ENCODE measurements at places on chromosomes 3 and 15.

DNA sequence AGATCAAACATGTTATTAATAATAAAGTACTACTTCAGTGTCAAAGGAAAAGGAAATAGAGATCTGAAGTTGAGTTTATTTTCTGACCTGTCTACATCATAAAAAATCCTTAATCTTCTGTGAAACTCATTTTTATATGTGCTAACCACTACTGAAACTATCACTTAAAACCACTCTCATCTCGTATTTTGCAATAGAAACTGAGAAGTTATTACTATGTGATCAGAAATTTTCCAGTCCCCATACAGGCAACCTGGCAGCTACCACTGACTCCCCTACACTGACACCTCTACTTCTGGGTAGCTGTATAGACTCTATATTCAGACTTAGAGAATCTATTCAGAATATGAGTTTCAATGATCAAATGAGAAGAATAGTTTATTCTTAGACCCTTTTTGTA, 8.3 kb downstream of the HDGFL3 start:
- no peak for DNase-seq

DNA sequence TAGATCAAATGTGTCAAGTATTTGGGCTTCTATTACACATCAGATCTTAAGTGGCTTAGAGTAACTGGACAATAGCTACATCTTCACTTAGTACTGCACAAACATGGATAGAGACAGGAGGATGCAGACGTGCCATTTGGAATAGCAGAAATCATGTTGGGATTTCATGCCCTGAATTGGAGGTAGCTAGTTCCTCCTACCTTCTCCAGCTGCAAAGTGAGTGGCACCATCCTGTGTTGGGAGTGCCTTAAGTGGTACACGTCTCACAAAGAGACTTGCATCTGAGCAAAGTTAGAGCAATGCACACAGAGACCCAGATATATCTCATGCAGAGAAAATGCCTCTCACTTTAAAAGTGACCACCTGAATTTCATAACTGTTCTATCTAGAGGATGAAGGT, 136.5 kb downstream of the SSR3 start:
- DNase-seq = no peak

DNA sequence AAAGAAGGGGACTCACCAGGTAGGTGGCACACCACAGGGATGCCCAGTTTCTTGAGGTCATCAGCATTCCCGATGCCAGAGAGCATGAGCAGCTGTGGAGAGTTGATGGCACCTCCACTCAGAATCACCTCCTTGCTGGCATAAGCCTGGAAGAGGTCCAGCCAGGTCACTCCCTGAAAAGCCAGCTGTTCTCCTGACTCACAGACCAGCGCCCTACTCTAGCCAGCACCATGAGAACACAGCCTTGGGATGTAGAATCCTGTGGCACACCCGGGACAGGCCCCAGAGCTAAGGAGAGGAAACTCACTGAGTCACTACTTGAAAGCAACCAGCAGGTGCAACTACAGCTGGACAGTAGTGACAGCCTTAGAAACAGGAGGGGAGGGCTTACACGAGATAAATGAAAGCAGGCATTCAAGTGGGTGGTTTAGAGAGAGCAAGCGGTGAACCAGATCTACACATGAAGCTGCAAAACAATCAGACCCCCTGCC, 24.5 kb downstream of the CHDH start:
- DNase-seq = peak; percentile 64

DNA sequence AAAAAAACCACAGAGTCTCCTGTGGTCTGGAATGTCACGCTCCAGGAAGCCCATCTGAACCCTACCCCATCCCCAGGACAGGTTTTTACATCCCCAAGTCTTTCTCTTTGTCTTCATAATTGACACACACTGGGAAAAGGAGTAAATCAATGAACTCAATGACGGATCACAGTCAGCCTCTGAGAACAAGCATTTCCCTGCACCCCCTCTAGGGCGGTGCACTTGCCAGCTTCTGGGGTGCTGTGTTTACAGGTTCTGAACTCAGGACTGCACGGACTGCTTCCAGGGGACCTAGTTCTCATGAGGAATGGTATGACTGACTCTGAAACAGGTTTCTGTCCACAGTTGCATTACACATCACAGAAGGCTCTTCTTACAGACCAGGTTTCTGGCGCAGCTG, 81.1 kb downstream of the NUP210 start:
- no peak for DNase-seq

DNA sequence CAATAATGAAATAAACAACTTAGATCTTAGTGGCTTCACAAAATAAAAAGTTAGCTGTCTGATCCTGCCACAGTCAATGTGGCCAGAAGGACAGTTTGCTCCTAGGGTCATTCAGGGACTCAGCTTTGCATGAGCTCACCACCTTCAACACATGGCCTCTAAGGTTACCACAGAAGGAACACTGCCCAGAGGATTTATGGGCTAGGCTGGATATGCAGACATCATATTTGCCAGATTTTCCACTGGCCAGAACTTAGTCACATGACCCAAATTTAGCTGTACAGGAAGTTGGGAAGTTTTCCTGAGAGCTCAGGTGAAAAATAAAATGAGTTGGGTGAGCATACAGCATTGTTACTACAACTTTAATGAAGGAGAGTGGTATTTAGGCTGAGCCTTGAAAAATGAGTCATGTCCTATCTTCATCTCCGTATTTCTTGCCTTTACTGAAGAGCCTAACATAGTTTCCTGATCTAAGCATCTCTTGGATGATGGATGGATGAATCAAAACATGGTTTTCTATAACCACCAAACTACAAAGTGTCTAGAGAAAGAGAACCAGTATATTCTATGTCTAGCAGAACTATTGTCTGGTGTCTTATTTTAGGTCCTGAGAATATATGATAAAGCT, 54.9 kb upstream of the TMEM108 start:
- DNase-seq = no peak

DNA sequence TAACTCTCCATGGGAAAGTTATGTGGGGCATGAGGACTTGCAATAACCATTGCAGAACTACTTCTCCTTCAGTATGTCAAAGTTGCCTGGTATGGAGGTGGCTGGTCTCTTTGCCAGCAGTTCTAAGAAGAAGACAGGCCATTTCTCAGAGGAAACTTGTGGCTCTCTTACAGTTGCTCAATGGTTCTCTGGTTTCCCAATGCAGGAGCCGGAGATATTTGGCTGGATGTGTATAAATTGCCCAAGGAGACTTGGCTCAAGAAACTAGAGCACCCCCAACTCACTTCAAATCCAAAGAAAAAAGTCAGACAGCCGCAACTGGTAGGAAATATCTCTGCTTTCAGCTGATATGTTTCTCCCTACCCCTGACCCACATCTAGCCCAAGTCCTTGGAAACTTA, 24.2 kb downstream of the WDR93 start:
- DNase-seq = no peak

DNA sequence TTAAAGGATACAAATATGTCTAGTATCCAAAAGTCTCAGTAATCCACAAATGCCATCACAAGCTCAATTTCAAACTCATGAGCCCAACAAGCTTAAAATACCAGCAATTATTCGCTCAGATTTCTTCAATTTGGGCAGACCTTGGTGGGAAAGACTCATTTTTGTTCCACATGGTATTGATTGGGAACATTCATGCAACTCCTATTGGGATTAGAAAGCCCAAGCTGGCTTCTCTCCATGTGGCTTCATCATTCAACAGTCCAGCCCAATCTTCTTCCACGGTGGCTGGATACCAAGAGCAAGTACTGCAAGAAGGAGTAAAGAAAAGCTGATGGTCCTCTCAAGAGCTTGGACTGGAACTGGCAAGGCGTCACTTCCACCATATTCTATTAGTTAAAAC, 66.3 kb downstream of the STRIT1 start:
- no peak for DNase-seq

DNA sequence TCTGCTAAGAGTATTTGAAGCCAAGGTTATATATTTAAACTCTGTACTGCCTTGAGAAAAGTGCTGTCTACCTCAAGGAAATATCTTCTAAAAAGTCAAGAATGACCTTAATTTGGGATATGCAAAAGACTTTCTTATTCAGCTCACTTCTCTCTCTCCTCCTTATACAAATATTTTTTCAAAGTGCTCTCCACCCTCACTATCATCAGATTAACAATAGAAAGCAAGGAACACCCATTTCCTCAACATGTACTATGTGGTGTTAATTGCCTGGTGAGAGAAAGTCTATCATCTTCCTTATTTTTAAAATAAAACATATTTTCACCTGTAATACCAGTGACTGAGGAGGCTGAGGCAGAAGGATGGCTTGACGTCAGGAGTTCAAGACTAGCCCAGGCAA, 44.4 kb upstream of the RSL24D1 start:
- no peak for DNase-seq

DNA sequence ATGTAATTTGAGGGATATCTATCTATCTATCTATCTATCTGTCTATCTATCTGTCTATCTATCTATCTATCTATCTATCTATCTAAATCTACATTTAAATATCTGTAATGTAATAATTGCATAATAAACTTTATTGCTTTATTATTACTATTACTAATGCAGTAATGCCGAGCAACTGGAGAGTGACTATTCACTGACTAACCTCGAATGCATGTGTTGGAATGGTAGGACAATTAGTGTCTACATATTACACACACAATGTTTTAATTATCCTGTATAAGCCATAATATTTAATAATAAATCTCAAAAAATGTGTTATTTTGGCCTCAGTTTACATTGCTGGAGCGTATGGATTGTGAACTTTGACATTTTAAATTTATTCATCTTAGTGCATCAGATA, 25.2 kb upstream of the CNTN3 start:
- no peak for DNase-seq

DNA sequence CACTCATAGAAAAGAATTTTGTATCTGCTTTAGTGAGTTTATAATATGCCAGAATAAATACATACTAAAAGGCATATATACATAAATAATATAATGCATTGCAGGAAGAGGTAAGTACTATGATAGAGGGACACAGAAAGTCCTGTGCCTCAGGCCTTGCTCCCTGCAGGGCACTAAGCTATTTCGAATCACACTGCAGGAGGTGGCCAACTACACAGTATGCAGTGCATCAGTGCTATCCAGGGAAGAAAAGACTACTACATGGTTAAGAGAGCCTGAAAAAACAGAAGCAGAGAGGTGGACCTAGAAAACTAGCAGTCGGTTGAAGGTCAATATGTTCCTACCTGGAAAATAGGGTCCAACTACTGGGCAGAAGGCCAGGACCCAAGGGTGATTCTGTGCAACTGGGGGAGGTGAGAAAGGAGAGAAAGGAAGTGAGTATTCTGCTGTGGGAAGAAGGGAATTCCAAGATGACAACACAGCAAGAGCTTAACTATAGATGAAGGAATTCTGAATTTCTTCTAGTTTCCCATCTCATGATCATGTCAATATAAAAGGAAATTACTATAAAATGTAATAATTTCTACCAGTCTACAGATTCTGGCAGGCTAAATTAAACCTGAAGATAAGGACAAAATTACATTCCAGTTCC, 218.0 kb downstream of the ZBTB20 start:
- DNase-seq = no peak

DNA sequence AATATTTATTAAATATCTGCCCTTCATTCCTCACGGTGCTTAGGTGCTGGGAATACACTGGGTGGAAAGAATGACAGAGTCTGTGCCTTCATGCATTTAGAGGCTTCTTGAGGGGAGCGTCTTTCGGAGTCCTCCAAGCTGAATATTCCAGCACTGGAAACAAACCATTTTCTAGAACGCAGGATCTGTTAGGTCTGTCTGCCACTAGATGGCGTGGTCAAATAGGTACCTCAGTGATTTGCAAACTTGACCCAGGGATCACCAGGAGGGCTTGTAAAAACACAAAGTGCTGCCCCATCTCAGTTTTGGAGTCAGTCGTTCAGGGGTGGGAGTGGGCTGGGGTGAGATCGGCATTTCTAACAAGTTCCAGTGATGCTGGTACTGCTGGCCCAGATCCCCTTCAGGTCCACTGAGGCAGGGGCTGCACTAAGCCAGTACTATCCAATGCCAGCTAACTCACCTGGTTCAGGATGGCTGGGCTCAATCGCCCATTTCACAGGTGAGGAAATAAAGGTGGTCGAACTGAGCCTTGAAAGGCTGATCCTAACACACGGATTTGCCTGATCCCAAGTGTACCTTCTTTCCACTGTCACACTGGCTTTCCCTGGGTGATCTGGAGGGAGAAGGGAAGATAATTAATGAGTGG, 14.8 kb downstream of the ARNT2 start:
- DNase-seq = peak; percentile 34

- DNase-seq = no peak
Observed at GRCh38 chr3:56320883-56321282, 147.4 kb downstream of the ERC2 start.

DNA sequence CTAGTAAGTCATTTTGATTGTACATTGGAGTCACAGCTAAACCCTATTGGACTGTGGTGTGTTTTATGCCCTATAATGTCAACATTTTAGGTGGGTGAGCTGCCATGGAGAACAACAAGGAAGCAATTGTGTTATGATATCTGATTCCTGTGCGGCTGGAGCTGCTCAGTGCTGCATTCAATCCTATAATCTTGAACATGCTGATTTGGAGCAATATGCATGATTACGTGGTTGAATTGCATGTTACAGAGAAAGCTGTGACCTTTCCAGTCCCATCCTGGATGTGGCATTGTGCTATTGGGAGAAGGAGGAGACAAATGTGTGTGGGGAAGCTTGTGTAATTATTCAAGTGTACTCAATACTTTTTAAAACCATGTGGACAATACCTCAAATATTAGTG, 20.1 kb upstream of the C3orf49 start:
- DNase-seq = no peak

GRCh38 chr3:142958707-142959106, 4.8 kb downstream of the PAQR9 start:
- no peak for DNase-seq

DNA sequence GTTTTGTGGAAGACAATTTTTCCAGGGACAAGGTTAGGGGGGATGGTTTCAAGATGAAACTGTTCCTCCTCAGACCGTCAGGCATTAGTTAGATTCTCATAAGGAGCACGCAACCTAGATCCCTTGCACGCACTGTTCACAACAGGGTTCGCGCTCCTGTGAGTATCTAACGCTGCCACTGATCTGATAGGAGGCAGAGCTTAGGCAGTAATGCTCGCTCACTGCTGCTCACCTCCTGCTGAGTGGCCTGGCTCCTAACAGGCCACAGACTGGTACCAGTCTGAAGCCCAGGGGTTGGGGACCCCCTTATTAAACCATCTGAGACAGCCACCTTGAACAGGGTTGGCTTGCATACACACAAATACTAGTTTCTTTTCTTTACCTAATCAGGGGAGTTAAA, 13.5 kb upstream of the IMPG2 start:
- no peak for DNase-seq

GRCh38 chr15:74205582-74205947, 3.0 kb upstream of the STRA6 start:
- DNase-seq = no peak

GRCh38 chr15:63605036-63605435, 7.8 kb downstream of the FBXL22 start:
- DNase-seq = no peak

DNA sequence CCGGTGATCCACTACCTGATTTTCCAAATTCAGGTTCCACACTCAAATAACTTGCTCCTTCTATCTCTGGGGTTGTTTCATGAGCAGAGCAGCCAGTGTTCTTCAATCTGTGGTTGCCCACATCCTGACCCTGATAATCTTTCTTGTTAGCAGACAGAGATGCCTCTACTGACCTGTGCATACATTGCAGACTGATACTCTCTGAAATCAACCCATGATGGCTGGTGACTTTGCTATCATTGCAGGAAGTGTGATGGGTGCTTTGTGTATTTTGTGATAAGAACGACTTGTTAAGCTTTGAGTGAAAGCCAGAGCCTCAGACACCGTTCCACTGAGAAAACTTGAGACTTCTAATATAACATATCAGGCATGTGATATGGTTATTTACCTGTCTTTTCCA, 39.9 kb downstream of the GATM start:
- DNase-seq = no peak

GRCh38 chr3:15465876-15466585, 38.6 kb downstream of the EAF1 start:
- no peak for DNase-seq

- no peak for DNase-seq
Observed at GRCh38 chr3:148646126-148646665, 51.5 kb upstream of the AGTR1 start.

Measured in NCI-H345 (cell line).